ENCODE measurements at places on chromosomes 7 and 10. TPM values are rescaled to one million over a fixed set of nuclear protein-coding genes. Genes with fewer than 3 reads are reported as not detected.

- DNase-seq: no peak
These were observed 9.3 kb downstream of the SCD start for GRCh38 chr10:100356067-100357017.

GRCh38 chr7:40836218-40836617 is 701.4 kb downstream of the SUGCT start:
- DNase-seq: no peak

- DNase-seq: peak; percentile 51
These were observed 22.2 kb upstream of the CPXM2 start for GRCh38 chr10:123913688-123914268.

DNA sequence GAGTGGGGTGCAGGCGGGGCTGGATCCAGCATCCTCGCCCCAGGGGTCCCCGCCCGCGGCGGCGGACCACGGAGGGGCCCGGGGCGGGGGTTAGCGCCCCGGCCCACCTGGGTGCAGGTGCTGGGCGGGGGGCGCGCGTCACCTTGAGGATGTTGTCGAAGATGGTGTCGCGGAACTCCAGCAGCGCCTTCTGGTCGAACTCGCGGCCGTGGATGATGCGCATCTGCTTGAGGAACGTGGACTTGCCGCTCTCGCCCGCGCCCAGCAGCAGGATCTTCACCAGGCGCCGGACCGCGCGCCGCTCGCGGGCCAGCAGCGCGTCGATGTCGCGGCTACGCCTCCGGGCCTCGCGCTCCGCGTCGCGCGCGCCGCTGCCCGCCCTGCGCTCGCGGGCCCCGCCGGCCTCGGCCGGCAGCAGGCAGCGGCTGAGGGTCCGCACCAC is 376 bp downstream of the GNA12 start:
- no peak for DNase-seq

GRCh38 chr7:77254429-77254828 is 54.8 kb upstream of the FGL2 start:
- no peak for DNase-seq

AFAP1L2 gene
- total RNA-seq: 4.4 TPM

FBXL13 gene
- 4.2 TPM for total RNA-seq

PAPOLB gene
- not detected for total RNA-seq

Measured in Karpas-422 (cell line).